Activated naive CD4-positive, alpha-beta T cell treated with anti-CD3 and anti-CD28 coated beads for 36 hours (primary cell): ENCODE measurements at places on chromosomes 3 and 15.

DNA sequence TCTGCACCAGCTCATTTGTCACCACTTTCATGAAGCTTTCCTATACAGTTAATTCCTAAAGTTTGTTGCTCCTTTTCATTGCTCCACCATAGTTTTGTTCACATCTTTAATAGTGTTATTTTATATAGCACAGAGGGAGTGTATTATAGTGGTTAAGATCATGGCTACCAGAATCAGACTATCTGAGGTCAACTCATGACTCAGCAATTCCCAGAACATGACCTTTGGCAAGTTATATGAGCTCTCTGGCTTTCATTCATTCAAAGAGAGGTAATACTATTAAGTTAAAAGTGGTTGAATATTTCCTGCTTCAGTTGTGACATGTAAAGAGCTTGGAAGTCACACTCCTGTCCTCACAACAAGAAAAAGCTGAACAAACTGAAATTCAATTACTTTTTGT lies 1073.5 kb downstream of the NAALADL2 start:
- no peak for DNase-seq

- DNase-seq: no peak
These were observed 103.5 kb downstream of the TBC1D2B start for GRCh38 chr15:77974098-77974414.

- DNase-seq: no peak
These were observed 23.6 kb downstream of the SERPINI2 start for GRCh38 chr3:167450195-167450594.

GRCh38 chr15:74565381-74566085 lies 24.5 kb downstream of the ARID3B start:
- no peak for DNase-seq

DNA sequence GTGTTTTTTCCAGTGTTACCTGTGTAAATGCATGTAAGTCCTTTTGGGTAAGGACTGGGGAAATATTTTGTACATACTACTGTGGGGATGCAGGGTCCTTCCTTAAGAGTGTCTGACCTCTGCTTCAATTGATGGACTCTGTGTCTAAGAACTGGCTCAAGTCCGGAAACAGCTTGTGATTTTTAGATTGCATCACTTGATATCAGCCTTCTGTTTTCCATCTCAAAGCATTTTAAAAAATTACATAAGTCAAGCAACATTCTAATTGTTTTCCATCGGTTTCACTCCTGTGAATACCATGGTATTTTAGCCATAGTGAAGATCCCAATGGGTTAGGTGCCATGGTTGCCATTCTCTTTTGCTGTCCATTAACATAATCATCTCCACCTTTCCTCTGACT lies 597.6 kb downstream of the SQOR start:
- DNase-seq: no peak

DNA sequence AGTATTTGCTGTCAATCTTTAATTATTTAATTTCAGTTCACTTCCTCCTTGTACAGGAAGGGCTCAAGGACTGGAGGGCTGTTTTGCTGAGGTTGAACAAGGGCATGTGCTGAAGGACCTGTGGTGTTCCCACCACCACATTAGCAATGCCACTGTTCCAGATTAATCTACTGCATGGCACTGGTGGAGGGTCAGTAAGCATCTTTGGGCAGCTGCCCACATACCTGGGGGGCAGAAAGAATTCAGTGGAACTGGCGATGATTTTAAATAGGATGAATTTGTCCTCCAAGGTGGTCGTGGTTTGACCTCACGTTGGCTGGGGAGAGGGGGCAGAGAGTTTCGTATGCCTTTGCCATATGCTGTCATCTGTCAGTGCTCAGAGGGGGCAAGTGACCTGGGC lies 244.8 kb downstream of the TLE3 start:
- no peak for DNase-seq

DNA sequence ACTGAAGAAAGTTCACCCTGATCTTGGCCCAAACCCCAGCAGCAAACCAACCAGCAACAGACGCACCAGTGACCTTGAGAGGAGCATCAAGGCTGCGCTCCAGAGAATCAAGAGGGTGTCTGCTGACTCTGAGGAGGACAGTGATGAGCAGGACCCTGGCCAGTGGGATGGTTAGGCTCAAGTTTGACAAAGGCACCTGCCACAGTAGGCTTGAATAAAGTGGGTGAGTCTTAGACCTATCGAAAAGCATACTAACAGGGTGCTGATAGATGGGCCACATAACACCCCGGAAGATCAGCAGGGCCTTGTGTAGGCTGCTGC lies 23.9 kb downstream of the WHAMM start:
- no peak for DNase-seq

- DNase-seq: no peak
These were observed 1.2 kb downstream of the SHISA5 start for GRCh38 chr3:48502728-48503168.
